Glutamatergic neuron (in vitro differentiated cells): ENCODE measurements at places on chromosomes 1 and 21. TPM values are rescaled to one million over a fixed set of nuclear protein-coding genes. Genes with fewer than 3 reads are reported as not detected.

The FABP3 gene
- 148 TPM for total RNA-seq

The KCNH1 gene
- total RNA-seq, result 7.8 TPM

The RABGGTB gene
- total RNA-seq, result 70.8 TPM

The RAB25 gene
- not detected for total RNA-seq

The VCAM1 gene
- total RNA-seq, result 0.98 TPM

The VPS13D gene
- 32.8 TPM for total RNA-seq

The HUNK gene
- total RNA-seq, result 12.2 TPM

The KLHDC8A gene
- total RNA-seq, result 125 TPM

The OR2L2 gene
- 0.25 TPM for total RNA-seq

The TAL1 gene
- 2.1 TPM for total RNA-seq

The CLEC20A gene
- not detected for total RNA-seq

The CHRM3 gene
- 1.3 TPM for total RNA-seq

The TMOD4 gene
- total RNA-seq, result 0.76 TPM

The TRIM67 gene
- 3.9 TPM for total RNA-seq

The SLC35F3 gene
- 0.98 TPM for total RNA-seq

The ITLN1 gene
- total RNA-seq, result not detected

The XCL2 gene
- not detected for total RNA-seq

The NPHP4 gene
- 28.4 TPM for total RNA-seq

The RGS1 gene
- total RNA-seq, result not detected

The CYP4A22 gene
- total RNA-seq, result 0.17 TPM

The C1orf116 gene
- total RNA-seq, result not detected

The COL9A2 gene
- 3.3 TPM for total RNA-seq

The SPATA46 gene
- not detected for total RNA-seq

The ENO1 gene
- total RNA-seq, result 357 TPM

The HES2 gene
- 54.6 TPM for total RNA-seq

The PTCH2 gene
- 20.3 TPM for total RNA-seq

The S100A10 gene
- 245 TPM for total RNA-seq

The PRKAB2 gene
- 26.7 TPM for total RNA-seq

The MSH4 gene
- total RNA-seq, result 0.20 TPM

The CLCA1 gene
- not detected for total RNA-seq

The MTR gene
- total RNA-seq, result 33.2 TPM

The HSD3B1 gene
- total RNA-seq, result not detected

The MCOLN2 gene
- not detected for total RNA-seq

The SV2A gene
- total RNA-seq, result 34.9 TPM

The S100A3 gene
- total RNA-seq, result not detected

The ENAH gene
- total RNA-seq, result 265 TPM

The CD34 gene
- total RNA-seq, result 0.20 TPM

The CD5L gene
- not detected for total RNA-seq

The OR10Z1 gene
- not detected for total RNA-seq

The PRDM15 gene
- total RNA-seq, result 10.2 TPM

The VWA5B1 gene
- total RNA-seq, result 0.10 TPM

The SZT2 gene
- 85.3 TPM for total RNA-seq

The RAB3B gene
- total RNA-seq, result 12.9 TPM

The PUM1 gene
- total RNA-seq, result 188 TPM

The LMX1A gene
- total RNA-seq, result not detected

The LIPI gene
- total RNA-seq, result not detected

The OR2W3 gene
- 1.8 TPM for total RNA-seq

The ATP1A2 gene
- total RNA-seq, result not detected

The DENND2C gene
- total RNA-seq, result 0.54 TPM

The KCNAB2 gene
- total RNA-seq, result 20.4 TPM

The BEST4 gene
- total RNA-seq, result 0.88 TPM

The BTBD19 gene
- 5.9 TPM for total RNA-seq

The LCE2C gene
- not detected for total RNA-seq
